ENCODE measurements at places on chromosomes 16 and 17. TPM values are rescaled to one million over a fixed set of nuclear protein-coding genes. Genes with fewer than 3 reads are reported as not detected.

GRCh38 chr16:87733190-87733589, 32.6 kb downstream of the KLHDC4 start:
- DNase-seq = no peak

DNA sequence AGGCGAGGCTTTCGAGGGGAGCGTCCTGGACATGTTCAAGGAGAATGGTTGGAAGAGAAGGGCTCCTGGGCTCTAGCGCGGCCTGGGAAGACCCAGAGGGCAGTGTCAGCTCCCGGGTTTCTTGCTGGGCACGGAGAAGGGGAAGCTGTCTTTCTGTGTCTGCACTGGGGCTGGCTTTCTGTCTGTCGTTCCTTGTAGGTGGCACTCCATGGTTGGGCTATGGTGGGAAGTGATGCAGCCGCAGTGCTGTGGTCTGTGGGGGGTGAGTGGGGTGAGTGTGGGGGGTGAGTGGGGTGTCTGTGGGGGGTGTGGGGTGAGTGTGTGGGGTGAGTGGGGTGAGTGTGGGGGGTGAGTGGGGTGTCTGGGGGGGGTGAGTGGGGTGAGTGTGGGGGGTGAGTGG, 13.7 kb downstream of the RNF213 start:
- no peak for DNase-seq

Gene CX3CL1
- total RNA-seq = 2.3 TPM

- DNase-seq = no peak
Observed at GRCh38 chr16:47448830-47449575, 11.9 kb downstream of the ITFG1 start.

Gene PYY
- total RNA-seq = not detected

GRCh38 chr17:66950886-66951604, 13.5 kb upstream of the CACNG4 start:
- DNase-seq = no peak

DNA sequence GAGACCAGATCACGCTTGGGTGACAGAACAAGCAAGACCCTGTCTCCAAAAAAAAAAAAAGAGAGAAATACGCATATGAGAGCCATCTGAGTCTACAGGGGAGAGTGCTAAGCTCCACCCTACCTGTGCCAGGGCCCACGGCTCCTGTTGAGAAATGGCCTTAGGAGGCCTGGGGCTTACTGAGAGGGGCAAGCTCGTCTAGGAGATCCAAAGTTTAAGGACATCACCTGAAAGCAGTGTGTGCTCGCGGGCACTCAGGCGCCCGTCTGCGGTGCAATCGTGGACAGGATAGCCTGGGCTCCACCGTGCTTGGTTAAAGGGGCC, 14.5 kb upstream of the BAIAP2 start:
- no peak for DNase-seq

DNA sequence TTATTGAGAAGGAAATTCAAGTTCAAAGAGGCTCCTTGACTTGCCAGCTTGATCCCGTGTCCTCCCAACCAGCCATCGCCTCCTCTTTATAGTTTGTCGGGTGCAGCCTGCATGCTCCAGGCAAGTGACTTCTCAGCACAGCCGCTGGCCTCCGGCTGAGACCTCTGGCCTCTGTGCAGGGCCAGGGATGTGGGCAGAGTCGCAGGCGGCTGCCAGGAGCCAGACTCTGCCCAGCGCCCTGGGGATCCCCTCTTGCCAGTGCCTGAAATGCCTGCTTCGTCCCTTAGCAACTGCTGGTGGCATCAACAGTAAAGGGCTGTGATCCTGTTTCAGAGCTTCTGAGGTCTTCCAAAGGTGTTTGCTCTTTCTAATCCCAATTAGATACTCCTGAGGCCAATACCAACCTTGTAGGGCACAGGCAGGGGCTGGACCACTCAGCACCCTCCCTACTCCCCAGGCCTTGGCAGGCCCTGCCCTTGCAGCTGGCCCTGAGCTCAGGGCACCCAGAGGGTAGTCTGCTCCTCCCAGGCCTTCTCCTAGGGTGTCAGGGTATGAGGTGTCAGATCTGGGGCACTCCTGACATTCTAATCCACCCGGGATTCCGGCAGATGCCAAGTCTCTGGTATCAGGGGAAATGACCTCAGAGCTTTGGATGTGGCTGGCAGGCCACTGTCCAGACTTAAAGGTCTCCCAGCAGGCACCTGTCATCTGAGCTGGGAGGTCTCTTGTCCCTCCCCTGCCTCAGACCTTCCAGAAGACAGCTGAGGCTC, 68.0 kb upstream of the SIAH1 start:
- DNase-seq = no peak

- no peak for DNase-seq
Observed at GRCh38 chr17:4843321-4844000, 10.3 kb downstream of the MINK1 start.

Gene FKBP10
- 408 TPM for total RNA-seq

DNA sequence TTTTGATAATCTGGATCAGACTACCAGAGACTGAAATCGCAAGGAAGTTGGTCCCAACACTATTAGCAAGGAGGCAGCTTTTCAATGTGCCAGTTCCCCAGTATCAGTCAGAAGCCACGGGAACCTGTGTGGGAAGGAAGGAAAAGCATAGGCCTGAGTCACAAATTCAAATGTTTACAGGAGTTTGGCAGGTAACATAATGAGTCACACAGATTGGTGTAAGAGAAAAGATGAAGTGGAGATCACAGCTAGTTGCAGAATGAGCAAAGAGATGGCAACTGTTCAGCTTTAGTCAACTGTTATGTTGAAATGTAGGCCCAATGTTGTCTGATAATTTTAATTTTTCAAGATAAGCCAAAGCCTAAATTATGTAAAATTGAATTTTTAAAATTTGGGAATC, 28.1 kb upstream of the ITGA2B start:
- DNase-seq = no peak

Gene IGSF6
- total RNA-seq = not detected

Gene SDR42E2
- 0.13 TPM for total RNA-seq

- DNase-seq = peak; percentile 66
Observed at GRCh38 chr16:48537909-48538745, 71.9 kb downstream of the N4BP1 start.

DNA sequence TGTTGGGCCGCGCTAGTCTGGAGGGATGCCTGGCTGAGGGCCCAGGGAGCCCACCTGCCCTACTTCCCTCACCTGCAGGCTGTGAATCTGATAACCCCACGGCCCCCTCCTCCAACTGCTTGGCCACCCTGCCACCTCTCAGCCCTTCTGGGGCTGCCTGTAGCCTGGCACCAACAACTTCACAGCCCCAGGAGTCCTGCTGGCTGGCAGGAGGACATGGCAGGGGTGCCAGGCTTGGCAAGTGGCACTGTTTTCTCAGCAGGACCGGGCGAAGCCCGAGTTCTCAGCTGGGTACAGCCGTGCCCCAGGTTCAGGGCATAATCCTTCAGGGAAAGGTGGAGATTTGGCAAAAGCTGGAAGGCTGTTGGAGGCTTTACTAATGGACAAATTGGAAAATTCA, 129.6 kb downstream of the CMIP start:
- no peak for DNase-seq

DNA sequence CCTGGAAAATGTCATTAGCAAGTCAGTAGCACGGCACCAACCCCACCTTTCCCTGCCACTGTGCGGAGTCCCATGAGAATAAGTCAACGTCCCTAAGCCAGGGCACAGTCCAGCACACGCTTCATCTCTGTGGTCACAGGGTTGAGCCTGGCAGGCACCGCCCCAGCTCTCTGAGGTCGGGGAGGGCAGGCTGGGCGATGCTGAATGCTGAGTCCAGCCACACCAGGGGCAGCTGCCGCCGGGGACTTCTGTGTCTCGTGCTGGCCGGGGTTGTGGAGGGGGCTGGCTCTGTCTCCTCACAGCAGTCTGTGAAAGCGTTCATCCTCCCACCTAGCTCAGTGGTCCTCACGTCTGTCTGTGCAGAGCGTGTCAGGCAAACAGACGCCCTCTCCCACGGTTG, 53.2 kb downstream of the BANP start:
- no peak for DNase-seq

Gene TERB1
- 0.18 TPM for total RNA-seq

- DNase-seq = peak; percentile 93
Observed at GRCh38 chr17:7314719-7315569, at the start of gene GPS2. Gene GPS2 (minus strand): TSS chr17:7315360. CDS start chr17:7315052, 308 bp downstream.

DNA sequence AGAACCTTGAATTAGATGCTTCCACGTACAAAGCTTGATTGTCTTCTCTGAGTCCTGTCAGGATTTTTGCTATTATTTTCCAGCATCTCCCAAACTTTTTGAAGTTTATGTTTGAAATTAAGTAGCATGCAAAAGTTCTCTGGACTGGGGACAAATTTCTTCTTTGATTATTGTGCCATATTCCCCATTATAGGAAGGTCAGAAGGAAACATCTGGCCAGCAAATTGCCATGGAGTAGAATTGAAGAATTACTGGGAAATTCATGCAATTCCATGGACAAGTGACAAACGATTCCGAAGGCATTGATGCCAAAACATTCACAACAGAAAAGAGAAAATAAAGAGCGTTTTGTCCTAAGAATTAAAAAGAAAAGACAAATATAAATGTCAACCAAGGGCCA, 737.2 kb downstream of the CDH11 start:
- DNase-seq = no peak

Gene KRTAP2-3
- total RNA-seq = not detected

Gene CACNA1G
- total RNA-seq = 0.11 TPM

GRCh38 chr16:53502331-53503269, at the start of gene AKTIP:
Gene AKTIP (minus strand): TSS chr16:53503209. CDS start chr16:53500259, 2,950 bp downstream.
- no peak for DNase-seq

DNA sequence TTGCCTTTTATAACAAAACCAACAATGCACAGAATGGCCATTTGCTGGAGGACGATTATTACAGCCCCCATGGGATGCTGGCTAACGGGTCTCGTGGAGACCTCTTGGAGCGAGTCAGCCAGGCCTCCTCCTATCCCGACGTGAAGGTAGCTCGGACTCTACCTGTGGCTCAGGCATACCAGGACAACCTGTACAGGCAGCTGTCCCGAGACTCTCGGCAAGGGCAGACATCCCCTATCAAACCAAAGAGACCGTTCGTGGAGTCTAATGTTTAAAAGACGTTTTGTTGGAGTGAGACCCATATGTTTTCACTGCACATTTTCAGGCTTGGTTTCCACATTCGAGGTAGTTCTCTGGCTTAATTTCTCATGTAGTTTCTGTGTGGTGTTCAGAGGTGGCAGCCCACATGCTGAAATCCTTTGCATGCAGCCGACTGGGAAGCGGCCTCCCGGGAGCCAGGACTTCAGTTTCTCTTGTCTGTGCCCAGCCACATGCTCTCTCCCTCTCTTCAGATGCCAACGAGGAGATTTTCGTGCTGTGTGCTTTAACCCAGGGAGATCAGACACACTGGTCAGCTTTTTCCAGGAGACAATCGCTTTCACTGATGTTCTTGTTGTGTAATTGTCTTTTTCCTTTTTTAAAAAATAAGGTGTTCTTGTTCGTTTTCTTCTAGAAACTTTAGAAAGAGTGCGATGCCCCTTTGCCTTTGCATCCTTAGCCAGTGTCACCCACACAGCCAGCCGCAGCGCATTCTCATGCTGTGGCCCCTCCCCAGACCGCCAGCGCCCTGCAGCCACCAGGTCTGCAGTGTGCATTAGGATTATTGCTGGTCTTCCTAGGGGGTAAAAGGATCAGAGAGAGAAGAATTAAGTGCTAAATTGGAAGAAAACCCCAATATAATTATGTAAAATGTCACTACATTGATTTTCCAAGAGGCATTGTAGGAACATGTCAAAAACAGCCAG, 24.1 kb downstream of the CYB561 start:
- DNase-seq = peak; percentile 64

DNA sequence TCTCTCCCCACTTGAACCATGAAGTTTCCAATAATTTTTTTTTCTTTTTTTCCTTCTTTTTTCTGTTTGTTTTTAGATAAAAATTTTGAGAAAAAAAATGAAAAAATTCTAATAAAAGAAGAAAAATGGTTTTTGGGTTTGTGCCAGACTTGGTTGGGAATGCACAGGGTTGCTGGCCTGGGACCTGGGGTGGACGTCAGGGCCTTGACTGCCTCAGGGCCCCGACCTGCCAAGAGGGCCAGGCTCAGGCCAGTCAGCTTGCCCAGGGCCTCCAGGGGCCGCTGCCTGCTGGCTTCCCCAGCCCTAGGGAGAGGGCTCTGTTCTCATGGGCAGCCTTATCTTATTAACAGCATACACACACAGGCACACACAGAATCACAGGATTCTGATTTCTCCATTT, 6.5 kb downstream of the TBX6 start:
- DNase-seq = no peak

GRCh38 chr17:59373882-59374495, 42.5 kb downstream of the YPEL2 start:
- DNase-seq = no peak

- DNase-seq = no peak
Observed at GRCh38 chr17:74874615-74875037, 1.8 kb upstream of the FDXR start.

Gene CTRB1
- not detected for total RNA-seq

Gene NATD1
- 18.5 TPM for total RNA-seq

DNA sequence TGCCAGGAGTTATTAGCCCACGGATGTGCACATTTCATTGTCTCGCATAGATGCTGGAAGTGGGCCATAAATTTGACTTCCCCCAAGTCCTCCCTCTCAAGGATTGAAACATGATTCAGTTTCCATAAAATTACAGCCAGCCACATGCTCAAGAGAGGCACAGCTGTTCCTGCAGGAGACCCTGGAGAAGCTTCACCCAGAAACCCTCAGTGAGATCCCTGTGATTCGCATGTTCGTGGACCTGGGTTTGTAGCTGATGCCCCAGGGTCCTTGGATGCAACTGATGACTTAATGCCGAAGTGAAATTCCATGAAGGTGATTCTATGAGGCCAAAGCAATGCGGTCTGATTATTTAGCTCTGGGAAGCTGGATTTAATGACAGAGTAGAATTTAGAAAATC, 24.7 kb upstream of the AQP8 start:
- no peak for DNase-seq

DNA sequence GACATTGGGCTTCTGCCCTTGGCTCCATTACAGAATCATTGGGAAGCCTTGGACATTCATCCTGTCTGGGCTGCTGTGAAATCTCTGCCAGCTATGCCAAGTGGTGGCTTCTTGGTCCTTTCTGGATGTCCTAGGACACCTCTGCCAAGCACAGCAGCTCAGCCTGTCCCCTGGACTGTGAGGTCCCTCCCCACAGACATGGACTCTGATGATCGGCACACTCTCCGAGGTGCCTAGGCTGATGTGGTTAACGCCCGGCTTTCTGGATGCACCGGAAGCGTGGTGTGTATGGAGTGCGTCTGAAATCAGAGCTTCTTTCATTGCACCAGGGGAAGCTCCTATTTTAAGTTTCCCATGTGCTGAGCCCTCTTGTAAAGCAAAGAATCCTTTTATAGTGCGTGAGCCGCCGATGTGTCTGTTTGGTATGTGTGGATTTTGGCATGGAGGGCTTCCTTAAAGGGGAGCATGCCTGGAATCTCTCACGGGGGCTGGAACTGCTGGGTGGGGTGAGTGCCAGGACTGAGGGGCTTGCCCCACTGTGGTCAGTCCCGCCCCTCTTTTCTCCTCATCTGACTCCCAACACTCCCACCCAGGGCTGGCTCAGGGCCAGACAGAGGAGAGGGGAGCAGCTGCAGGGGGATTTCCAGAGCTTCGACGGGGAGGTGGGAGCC, 7.0 kb upstream of the ARHGAP23 start:
- DNase-seq = no peak

GRCh38 chr17:45077643-45078042, 16.5 kb downstream of the NMT1 start:
- DNase-seq = no peak

Gene PGS1
- 52.7 TPM for total RNA-seq

Measured in osteocyte (in vitro differentiated cells).